ENCODE measurements at places on chromosomes 2 and 18.

DNA sequence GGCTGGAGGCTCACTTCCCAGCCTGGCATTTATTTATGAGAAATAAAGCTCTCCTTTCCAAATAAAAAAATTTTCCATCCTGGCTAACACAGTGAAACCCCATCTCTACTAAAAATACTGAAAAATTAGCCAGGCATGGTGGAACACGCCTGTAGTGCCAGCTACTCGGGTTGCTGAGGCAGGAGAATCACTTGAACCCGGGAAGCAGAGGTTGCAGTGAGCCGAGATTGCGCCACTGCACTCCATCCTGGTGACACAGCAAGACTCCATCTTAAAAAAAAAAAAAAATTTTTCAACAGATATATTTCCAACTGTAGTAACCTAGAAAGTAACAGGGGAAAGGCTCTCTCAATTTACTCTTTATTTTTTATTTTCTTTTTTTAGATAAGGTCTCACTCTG, 6.1 kb upstream of the PCBP1 start:
- no peak for DNase-seq

DNA sequence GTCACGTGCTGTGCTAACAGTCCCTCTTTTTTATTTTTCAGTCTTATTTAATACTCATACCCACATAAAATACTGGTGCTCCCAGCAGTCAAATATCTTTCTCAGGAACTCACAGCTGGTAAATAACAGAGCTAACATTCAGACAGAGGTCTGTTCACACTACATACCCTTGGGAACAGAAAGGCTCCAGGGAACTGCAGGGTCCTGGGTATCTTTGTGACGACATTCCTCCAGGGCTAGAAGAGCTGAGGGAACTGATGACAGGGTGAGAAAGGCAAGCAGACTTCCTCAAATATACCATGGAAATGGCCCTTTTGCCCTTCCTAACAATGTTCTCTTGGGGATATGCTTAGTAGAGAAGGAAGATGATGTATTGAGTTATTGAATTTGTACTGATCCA, 19.3 kb downstream of the PDE6D start:
- peak; percentile 37 for DNase-seq

- no peak for DNase-seq
Measured at GRCh38 chr2:173584676-173585458, 230.2 kb downstream of the CDCA7 start.

GRCh38 chr2:71461304-71461671, 7.9 kb downstream of the DYSF start:
- DNase-seq, result no peak
